WERI-Rb-1 (cell line): ENCODE measurements at places on chromosomes 1 and 21.
A peak's percentile ranks its signal among the peaks of the same experiment; 100 is the strongest.

DNA sequence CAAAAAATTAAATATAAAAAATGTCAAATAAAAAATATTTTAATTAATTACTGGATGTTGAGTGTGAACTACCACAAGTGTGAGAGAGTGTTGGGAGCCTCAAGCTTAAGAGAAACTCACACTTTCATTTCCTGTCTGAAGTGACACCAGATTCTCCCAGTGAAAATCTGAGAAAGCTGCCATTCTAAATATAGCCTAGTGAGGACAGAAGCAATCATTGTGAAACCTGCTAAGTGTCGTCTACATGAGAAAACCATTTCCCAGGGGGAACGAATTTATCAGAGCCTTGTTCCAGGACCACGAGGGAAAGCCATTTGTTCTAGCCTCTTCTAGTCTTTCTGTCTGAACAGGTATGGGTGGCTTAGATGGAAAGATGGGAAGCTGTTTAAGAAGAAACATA is 329.3 kb upstream of the PRMT6 start:
- DNase-seq, result no peak

GRCh38 chr1:3306583-3307291 is 147.7 kb upstream of the ARHGEF16 start:
- DNase-seq, result no peak

DNA sequence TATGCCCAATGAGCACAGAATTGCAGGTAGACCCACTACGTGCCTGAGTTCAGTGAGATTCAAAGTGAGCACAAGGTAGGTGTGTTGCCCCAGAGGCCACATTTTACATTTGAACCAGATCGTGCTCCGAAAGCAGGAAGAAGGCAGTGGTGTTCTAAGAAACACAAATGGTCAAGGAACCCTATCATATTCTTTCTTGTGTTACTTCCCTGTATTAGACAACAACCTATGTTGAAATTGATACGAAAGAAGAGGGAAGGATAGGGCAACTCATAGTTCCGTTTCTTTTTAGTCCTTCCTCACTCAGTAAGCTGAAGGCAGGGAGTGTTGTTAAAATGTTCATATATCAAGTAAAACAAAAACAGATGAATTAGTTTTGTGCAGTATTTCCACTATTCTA is 33.9 kb downstream of the OLFML2B start:
- no peak for DNase-seq

- DNase-seq, result peak; percentile 6
Measured at GRCh38 chr1:153395776-153396175, 4.9 kb upstream of the S100A8 start.

DNA sequence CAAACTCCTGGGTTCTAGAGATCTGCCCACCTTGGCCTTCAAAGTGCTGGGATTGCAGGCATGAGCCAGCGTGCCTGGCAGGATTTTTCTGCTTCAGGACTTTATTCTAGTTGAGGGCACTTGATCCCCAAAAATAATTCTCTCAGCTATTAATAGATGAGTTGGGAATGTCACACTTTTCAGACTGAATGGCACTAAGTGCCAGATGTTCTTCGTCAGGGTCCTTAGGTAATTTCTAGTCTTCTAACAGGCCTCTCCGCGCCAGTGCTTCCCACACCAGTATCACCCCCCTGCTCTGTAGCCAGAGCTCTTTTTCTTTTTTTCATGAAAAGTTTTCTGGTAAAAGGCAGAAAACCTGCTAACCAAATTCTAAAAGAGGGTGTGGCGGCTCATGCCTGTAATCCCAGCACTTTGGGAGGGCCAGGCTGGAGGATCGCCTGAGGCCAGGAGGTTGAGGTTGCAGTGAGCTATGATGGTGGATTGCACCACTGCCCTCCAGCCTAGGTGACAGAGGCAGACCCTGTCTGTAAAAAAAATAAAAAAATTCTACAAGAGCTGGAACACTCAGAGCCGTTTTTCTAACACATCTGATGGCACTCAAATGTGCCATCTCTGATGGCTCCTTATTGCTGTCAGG is 6.1 kb upstream of the SARS1 start:
- no peak for DNase-seq

DNA sequence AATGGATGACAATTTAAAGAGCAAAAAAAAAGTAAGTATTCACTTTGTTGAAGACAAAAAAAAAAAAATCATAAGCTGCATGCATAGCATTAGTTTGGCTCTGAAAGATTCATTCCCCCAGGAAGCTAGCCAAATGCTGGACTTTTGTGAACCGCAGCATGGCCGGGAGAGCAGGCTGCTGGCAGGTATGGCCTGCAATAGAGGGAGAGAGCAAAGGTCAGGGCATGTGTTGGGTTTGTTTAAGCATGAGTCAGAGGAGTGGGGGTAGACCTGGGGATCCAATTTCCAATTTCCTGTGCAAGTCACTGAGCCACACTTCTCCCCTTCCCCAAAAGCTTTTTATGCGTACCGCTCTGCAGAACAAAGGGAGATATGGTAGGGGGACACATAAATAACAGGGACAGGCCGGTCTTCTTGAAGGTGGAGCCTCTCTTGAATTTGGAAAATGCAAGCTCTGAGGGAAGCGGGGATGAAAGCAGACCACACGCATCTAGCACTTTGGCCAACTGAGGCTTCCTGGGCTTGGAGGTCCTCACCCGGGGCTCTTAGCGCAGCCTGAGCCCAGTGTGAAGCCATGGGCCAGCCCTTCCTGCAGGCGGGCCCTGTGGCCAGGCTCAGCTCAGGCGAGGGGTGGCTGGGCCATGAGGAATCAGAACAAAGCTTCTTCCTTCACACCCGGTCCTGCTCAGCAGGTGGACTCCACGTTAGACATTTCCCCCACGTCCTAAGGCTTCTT is 171.1 kb downstream of the TOMM20 start:
- peak; percentile 16 for DNase-seq

GRCh38 chr1:156026588-156026987 is 5.8 kb upstream of the SSR2 start:
- no peak for DNase-seq

DNA sequence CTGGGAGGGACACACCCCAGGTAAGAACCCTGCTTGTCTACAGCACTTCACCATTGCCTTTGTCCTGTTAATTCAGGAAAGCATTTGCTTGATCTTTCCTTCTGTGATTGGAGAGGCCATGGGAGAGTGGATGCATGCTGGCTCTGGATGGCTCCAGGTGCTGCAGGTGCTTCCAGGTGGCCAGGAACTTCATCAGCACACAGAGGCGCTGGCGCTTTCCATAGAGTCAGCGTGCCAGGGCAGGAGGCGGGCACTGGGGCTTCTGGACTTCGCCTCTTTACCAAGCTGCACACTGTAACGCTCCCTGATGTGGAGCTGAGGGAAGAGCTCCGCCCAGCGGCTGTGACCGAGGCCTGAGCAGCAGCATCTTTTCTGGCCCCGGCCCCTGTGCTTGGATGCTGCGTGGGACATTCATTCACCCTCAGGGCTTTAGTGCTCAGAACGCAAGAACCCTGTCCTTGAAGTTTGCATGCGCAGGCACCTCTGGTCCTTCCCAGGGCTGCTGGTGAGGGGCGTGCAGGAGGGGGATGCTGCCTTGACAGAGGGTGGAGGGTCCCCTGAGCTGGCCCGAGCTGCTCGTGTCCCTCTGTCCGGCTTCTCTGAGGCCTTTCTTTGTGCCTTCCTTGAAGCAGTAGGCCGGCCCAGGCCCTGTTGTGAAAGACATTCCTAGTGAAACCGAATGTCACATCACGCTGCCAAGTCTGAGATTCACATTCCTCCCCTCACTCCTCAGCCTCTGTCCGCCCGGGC is 1.6 kb upstream of the MX2 start:
- DNase-seq, result no peak

DNA sequence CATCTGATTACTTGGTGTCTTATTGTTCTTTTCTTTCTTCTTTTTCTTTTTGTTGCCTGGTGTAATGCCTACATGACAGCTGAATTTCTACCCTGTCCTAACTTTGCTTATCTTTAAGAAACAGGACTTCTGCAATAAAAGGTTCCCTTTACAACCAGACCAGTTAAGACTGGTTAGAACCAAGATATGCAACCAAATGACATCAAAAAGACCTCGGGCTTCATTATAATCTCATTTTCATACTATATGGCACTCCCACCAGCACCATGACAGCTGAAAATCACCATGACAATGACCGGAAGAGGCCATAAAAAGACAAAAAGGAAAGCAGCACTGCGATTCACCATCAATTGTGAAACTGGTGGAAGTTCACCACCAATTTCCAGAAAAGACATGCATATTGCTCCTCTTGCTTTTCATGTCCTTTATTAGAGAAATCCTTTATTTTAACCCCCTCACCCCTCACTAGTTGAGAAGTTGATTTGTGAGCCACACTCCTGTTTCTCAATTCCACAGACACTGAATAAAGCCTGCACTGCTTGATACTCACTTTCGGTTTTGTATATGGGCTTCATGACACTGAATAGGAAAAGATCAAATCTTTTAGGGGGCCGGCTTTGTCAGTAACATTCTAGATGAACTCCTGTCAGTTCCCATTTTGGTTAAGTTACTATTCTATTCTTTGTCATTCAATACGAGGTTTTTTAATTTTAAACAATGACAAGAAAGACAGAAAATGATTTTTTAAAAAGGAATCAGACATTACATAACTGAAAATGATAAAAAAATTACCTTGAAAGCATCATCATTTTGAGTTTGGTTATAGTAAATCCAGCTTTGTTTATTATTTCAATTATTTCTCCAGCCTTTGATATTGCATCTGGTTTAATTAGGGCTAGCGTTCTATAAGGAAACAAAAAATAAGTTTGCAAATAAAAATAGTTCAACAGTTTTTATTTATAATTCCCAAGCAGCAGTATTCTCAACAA is 58.1 kb downstream of the NME7 start:
- DNase-seq, result no peak

- DNase-seq, result no peak
Measured at GRCh38 chr21:42722153-42722552, 68.7 kb downstream of the PDE9A start.

- peak; percentile 63 for DNase-seq
Measured at GRCh38 chr1:162357681-162358266, 18.9 kb downstream of the SPATA46 start.
